Fibroblast of pulmonary artery (primary cell): ENCODE measurements at places on chromosomes 6 and 20.
A peak's percentile ranks its signal among the peaks of the same experiment; 100 is the strongest.

GRCh38 chr6:79208816-79209215 is 25.7 kb downstream of the HMGN3 start:
- no peak for DNase-seq

GRCh38 chr20:922781-923180 is 6.6 kb upstream of the ANGPT4 start:
- no peak for DNase-seq

GRCh38 chr6:139536751-139537617 is 162.5 kb upstream of the CITED2 start:
- peak; percentile 30 for DNase-seq

DNA sequence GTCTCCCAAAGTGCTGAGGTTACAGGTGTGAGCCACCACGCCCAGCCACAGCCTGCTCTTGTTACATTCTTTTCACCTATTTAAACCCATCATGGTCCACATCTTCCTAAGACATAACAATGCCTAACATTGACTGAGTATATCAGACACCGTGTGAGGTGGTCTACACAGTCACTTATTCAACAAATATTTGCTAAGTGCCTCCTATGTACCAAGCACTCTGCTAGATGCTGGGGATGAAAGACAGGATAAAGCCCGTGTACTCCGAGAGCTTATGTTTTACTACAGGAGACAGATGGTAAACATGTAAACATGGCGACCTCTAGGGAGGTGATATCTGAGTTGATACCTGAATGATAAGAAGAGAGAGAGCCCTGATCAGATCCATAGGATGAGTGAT is 12.7 kb downstream of the BCL2L1 start:
- no peak for DNase-seq

DNA sequence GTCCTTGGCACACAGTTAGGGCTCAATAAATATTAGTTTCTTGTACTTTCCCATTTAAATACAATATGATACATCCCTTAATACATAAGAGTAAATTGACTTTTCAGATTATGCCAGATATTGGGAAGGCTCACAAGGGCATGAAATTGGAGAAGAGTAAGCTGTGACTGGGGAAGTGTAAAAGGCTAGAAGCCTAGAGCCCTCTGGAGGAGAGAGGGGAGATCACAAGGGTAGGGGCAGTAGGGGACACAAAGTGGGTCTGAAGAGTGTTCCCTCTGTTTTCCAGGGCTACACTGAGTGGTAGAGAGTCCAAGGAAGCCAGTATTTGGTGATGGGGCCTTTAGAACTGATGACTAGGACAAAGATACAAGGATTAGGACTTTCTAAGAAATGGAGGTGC is 562.9 kb upstream of the CHD6 start:
- no peak for DNase-seq

DNA sequence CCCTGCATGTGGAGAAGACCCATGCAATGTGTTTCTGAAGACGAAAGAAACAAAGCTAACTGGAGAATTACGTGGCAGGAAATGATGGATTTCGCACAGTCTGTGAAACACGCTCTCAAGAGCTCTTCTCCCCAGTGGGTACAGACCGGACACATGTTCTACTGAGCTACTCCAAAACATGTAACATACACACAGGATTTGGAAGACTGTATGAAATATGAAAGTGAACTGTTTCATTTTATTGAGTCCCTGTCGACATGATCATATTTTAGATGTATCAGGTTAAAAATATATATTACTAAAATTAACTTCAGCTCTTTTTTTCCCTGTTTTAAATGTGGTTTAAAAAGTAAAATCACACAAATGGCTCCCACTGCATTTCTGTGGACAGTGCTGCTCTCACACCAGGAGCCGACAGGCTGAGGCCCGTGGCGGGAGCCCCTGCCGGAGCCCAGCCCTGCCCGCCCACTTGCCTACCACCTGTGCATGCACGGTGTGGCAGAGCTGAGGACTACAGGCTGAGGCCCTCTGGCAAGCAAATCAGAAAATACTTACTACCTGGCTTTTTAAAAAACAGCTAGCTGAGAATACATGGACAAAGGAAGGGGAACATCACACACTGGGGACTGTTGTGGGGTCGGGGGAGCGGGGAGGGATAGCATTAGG is 58.9 kb upstream of the NXT1 start:
- no peak for DNase-seq

- no peak for DNase-seq
Measured at GRCh38 chr6:159044899-159045727, at the start of gene TAGAP. Gene TAGAP, minus strand, starts transcription at chr6:159044991. Its CDS starts 845 bp downstream, at chr6:159044146.

DNA sequence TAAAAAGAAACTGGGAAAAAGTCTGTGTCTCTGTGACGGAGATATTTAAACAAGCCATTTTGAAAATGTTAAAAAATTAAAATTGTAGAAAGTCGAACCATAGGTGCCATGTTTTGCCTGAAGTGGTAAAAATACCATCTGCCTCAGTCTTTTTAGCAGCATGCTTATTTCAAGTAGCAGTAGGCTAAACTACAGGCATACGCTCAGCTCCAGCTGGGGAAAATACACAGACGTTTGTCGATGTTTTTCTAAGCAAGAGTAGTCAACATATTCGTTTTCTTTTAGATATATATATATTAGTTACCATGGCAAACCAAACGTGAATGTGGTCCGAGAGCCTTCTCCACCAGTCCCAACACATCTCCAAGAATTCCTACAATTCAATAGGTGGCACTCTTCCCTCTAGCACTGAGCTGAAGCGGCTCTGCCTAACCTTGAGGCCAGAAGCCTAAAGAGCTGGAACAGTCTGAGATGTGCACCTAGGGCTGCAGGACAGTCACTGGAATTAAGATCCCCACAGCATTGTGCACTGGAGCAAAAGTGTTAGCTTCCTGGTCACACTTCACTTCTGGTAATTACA is 70.2 kb upstream of the BEND3 start:
- peak; percentile 50 for DNase-seq

- peak; percentile 23 for DNase-seq
Measured at GRCh38 chr6:20569000-20569610, 34.8 kb downstream of the CDKAL1 start.

- DNase-seq, result peak; percentile 75
Measured at GRCh38 chr6:33702345-33702977, 9.0 kb downstream of the UQCC2 start.

DNA sequence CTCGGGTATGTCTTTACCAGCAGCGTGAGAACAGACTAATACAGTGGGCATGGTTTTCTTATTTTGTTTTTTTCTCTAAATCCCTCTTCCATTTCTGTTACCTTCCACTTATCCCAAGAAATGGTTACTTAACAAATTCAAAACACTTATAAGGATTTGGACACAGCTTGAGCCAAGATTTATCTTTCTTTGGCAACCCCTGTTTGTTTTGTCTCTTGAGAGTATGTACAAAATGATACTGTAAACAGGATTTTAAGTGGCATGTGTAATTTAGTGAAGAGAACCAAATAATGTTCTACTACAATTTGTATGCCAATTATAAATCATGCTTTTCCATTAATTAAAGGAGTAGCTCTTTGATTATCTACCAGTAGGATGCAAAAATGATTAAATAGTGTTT is 51.4 kb downstream of the PPP1R14C start:
- DNase-seq, result no peak

GRCh38 chr6:1624058-1624850 is 14.5 kb downstream of the FOXC1 start:
- DNase-seq, result no peak

DNA sequence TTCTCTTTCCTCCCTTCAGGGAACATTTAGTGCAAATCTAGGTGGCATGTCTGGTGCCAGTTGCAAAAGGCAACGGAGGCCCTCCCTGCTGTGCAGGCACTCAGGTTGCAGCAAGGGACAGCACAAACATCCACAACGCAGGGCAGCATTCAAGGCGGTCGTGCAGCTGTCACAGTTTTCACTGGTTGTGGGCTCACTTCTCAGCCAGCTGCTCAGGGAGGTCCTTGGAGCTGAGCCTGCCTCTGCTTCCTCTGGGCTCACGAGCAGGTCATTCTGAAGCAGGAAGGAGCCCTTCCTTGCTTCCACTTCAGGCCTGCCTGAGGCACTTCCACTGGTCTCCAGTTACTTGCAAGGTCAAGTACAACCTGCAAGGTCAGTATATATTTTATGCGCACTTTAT is 3.8 kb upstream of the NPEPL1 start:
- peak; percentile 17 for DNase-seq

- DNase-seq, result peak; percentile 79
Measured at GRCh38 chr20:14622796-14623195, 285.4 kb upstream of the FLRT3 start.

- DNase-seq, result peak; percentile 13
Measured at GRCh38 chr6:141103246-141103645, 1029.5 kb upstream of the GJE1 start.

- DNase-seq, result no peak
Measured at GRCh38 chr20:38193586-38194105, 28.6 kb upstream of the TGM2 start.

DNA sequence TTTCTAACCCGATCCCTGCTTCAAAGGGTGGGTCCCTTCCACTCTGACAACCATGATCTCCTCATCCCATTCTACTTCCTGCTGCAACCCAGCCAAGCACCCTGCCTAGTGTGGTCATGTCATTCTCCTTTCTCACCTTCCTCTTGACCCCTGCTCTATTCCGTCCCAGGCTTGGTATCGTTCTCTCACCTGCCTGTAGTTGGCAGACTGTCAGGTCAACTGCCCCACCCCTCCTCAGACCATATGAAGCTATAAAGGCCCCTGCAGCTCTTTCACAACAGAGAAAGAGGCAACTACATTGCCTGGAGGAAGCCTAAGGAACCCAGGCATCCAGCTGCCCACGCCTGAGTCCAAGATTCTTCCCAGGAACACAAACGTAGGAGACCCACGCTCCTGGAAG is at the start of gene MUC21:
Gene MUC21, plus strand, starts transcription at position 280 of the 400 bp plus-strand sequence. CDS start 241 bp downstream, outside the sequence.
- DNase-seq, result no peak

DNA sequence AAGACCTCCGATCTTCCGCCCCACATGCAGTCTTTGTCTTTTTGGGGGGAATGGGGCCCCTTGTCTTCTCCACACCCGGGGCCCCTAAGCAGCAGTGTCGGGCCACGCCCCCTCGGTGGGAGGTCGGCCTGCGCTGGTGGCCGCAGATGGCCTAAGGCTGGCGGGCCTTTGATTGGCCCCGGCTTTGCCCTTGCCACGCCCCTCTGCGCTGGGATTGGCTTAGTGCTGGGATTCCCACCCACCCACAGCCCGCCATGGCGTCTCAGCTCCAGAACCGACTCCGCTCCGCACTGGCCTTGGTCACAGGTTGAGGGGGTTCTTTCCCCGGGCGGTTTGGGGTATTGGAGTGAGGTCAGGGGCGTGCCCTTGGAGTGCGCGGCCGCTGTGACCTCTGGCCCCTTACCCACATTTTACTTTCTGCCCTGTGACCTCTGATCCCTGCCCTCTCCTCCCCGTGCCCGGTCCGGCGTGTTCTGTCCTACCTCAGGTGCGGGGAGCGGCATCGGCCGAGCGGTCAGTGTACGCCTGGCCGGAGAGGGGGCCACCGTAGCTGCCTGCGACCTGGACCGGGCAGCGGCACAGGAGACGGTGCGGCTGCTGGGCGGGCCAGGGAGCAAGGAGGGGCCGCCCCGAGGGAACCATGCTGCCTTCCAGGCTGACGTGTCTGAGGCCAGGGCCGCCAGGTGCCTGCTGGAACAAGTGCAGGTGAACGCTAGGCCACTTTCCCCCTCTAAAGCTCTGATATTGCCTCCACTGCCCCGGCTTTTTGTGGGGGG is at the start of gene HSD17B8:
Gene HSD17B8, plus strand, starts transcription at position 241 of the 776 bp plus-strand sequence. Its CDS starts 14 bp downstream, at position 255.
- peak; percentile 88 for DNase-seq

DNA sequence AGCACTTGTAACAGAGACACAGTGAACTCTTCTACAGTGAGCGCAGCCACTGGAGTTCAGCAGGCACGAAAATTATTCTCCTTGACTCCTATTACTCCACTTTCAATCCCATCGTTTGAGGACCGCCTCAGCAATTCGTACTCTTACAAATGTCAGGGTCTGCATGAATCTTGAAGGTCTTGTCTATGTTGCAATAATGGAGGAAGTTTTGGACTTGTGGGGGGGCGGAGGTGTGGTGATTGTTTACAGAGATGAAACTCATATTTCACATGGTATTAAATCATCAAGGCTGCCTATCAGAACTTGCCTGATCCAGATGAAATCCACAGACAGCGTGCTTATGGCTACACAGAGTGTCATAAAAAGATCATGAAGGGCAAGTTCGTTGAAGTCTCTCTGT is 42.0 kb downstream of the SLC2A12 start:
- no peak for DNase-seq

- no peak for DNase-seq
Measured at GRCh38 chr6:20028143-20028542, 184.1 kb downstream of the MBOAT1 start.

DNA sequence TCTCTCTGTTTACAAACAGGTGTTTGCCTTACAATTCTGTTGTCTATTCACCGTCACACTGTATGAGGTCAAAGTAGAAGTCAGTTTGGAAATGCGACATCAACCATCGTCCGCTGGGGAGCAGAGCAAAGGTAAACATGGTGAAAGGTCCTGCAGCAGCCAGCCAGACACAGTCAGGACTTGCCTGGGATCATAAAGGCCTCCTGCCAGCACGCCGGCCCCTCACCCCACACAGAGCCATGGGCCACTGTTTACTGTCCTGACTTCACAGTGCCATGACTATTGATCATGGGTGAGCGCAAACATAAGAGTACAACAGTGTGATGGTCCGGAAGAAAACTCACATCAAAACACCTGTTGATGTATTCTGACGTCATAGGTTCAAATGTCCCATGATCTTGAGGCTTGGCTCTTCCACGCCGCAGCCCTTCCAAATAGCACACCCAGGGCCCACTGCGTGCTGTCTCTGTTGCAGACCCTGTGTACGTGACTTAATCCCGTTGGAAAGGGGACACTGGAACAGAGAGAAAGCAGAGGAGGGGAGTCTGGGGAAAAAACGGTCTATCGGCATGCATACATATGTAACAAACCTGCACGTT is 16.9 kb upstream of the PPP1R3G start:
- DNase-seq, result no peak

DNA sequence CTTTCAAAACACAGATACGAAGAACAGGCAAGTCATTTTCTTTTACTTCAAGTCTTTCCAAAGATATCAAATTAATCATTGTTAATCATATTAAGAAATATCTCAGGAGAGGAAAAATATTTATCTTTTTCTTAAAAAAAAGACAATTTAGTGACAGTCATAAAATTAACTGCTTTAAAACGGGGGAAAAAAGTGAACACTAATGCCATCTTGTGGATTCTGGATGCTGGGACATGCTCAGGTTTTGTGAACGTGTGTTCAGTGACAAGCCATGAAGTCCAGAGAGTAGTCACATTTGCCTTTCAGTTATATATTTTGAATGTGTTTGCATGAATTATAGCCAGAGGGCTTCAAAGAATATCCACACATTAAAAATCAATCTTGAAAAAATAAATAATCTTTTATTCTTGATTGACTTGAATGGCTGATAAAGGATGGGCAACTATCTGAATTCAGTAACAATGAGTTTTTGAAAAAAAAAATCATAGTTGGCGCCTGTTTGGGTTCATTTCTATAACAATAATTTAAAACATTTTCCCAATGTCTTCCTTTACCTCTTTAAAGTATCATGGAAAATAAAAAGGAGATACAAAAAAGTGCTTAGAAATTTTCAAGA is 74.7 kb upstream of the NOX3 start:
- DNase-seq, result peak; percentile 80

- DNase-seq, result peak; percentile 90
Measured at GRCh38 chr6:75530696-75531095, 37.1 kb upstream of the FILIP1 start.

- peak; percentile 54 for DNase-seq
Measured at GRCh38 chr20:29079769-29080690, 2177.4 kb upstream of the DEFB115 start.

GRCh38 chr6:45697605-45698004 is 318.1 kb downstream of the CLIC5 start:
- peak; percentile 94 for DNase-seq
